AG10803 (cell line): ENCODE measurements at places on chromosomes 16 and 17.

DNA sequence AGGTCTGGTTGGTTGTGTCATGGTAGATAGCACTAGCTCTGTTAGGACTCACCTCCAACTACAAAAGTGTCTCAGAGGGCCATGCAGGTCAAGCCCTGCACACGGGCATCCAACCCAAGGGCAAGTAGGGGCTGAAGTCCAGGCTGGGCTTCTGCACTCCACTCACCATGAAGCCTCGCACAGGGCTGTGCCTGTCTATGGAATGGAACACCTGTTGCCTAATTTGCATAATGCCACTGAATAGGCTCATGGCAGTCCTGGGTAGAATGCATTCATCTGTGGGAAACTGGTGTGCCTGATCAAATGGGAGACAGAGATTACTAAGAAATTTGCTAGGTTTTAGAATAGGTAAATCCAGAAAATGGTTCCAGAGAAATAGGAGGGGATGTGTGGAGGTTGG is 8.0 kb upstream of the AKAP1 start:
- DNase-seq, result no peak

- DNase-seq, result no peak
Measured at GRCh38 chr17:57154921-57155320, 69.9 kb downstream of the AKAP1 start.

- no peak for DNase-seq
Measured at GRCh38 chr17:73489333-73489732, 154.9 kb downstream of the SDK2 start.

GRCh38 chr17:37568350-37569053 is 40.7 kb downstream of the SYNRG start:
- DNase-seq, result peak; percentile 4

GRCh38 chr17:18928628-18929125 is 23.3 kb upstream of the SLC5A10 start:
- no peak for DNase-seq

- no peak for DNase-seq
Measured at GRCh38 chr17:28216052-28216451, 102.9 kb upstream of the TMEM97 start.

GRCh38 chr17:69949973-69950695 is 124.9 kb upstream of the KCNJ16 start:
- DNase-seq, result no peak

DNA sequence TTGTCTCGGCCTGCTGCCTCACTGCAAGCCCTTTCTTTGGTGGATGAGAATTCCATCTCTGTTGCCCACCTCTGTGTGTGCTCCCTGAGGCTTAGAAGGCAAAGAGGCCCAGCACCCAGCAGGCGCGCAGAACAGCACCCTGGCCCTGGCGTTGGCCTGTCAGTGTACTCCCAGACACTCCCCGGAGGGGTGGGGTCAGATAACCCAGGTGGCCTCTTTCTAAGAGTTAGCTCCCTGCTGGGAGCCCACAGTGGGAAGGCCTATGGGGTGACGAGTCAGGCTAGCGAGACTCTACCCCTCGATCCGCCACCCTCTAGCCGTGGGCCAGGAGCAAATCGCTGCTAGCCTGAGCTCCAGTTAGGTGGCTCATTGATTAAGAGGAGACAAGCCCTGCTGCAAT is 38.1 kb downstream of the SRL start:
- DNase-seq, result no peak

GRCh38 chr17:65243838-65244625 is 106.9 kb downstream of the RGS9 start:
- peak; percentile 56 for DNase-seq

DNA sequence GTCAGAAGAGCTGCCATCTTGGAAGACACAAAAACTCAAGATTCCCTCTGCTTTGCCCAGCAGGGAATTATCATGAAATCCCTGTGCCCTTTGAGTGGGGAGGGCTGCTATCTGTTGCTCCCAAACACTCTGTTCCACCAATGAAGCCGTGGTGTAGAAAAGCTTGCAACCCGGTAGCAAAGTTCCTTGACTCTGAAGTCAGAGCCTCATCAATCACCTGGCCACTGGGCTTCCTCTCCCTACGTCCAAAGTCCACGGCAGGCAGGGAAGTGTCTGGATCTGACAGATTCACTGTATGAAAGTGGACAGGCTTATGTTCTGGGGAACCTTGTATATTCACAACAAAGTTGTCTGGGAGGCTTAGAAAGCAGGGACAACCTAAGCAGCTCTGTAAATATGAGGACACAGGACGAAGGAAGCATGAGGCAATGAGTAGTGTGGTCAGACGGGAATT is 343.3 kb downstream of the SLC39A11 start:
- DNase-seq, result no peak

- no peak for DNase-seq
Measured at GRCh38 chr16:24821129-24821528, 24.6 kb upstream of the SLC5A11 start.
